ENCODE measurements at places on chromosomes 16 and 17. TPM values are rescaled to one million over a fixed set of nuclear protein-coding genes. Genes with fewer than 3 reads are reported as not detected.

FBXW10B gene
- total RNA-seq: 0.33 TPM

CDRT15 gene
- not detected for total RNA-seq

TBC1D3K gene
- total RNA-seq: not detected

CDH15 gene
- total RNA-seq: 0.41 TPM

Measured in WTC11 (cell line).